ENCODE measurements at places on chromosomes 4 and X. TPM values are rescaled to one million over a fixed set of nuclear protein-coding genes. Genes with fewer than 3 reads are reported as not detected.

The PPP1R2C gene
- total RNA-seq: not detected

The ADH1B gene
- total RNA-seq: not detected

The CCDC149 gene
- total RNA-seq: 5.8 TPM

The DUX4 gene
- total RNA-seq: not detected

The RAB41 gene
- not detected for total RNA-seq

The NPY2R gene
- total RNA-seq: 0.14 TPM

The TMPRSS11F gene
- total RNA-seq: not detected

The CCDC120 gene
- total RNA-seq: 13.0 TPM

The AVPR2 gene
- total RNA-seq: not detected

The MAGEA12 gene
- total RNA-seq: not detected

The SATL1 gene
- 0.21 TPM for total RNA-seq

- DNase-seq: no peak
Measured at GRCh38 chr4:183589461-183590099, 69.4 kb downstream of the RWDD4 start.

DNA sequence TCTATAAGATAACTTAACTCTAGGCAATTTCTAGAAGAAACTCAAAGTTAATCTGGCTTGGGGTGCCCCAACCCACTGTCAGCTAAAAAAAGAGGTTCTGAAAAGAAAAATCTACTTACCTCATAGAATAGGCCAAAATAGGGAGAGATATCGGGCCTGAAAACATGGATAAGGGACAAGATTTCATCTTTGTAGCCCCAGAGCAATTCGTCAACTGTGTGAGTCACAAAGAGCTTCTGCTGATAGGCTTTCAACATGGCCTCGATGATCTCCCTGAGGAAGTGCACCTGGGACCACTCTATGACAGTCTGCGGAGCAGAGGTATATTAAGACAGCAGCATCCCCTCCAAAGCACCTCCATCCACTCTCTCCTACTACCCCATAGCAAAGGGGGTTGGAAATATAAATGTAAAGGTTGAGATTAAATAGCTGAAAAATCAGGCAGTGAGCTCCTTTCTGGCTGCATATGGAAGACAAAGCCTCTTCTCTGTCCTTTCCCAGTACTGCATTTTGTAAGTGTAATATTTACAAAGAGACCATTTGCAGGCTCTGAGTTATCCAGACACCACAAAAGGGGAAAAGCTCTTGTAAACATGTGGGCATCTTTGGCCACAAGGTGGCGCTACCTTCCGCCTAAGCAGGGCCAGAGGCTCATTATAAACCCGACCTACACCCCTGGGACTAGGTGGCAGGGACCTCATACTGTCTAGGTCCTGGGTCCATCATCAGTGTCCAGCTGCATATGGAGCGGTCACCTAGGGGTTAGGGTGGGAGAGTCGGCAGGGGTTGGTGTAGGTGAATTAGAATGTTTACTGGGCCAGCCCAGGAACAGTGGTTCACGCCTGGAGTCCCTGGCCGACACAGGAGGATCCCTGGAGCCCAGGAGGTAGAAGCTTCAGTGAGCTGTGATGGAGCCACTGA is 31.5 kb upstream of the NUP54 start:
- DNase-seq: peak; percentile 95

- DNase-seq: no peak
Measured at GRCh38 chr4:14131335-14131734, 503.8 kb upstream of the BOD1L1 start.

- no peak for DNase-seq
Measured at GRCh38 chrX:24702362-24703184, 8.9 kb downstream of the POLA1 start.

DNA sequence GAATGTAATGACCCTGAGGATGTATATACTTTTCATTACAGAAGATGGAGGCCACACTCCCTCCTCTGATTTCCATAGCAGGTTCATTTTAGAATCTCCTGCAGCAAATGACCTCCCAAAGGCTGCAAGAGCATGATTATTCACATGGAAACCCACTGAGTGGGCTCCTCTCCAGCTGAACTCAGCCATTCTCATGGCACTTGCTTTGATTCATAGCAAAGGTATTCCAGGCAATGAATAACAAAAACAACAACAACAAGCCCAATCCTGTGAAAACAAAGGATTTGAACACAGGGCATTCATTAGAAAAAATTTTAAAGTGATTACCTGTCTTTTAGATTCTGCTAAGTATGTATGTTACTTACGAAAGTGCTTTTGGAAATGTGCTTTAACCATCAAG is 894.0 kb upstream of the FRG1 start:
- peak; percentile 71 for DNase-seq

DNA sequence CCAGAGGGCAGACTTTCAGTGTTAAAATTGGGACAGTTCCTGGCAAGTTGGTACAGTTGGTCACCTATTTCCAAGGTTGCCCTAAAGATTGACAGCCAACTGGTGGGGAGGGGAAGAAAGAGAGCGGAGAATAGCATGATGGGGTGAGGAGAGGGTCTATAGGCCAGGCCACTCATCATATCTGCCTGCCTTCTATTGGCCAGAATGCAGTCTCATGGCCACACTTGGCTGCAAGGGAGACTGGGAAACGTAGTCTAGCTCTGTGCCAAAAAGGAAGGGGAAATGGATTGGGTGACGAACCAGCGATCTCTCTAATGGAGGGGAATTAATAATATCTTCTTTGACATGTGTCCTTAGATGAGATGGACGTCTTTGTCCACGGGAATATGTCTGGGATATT is 197.4 kb upstream of the ATP6AP2 start:
- DNase-seq: peak; percentile 59

GRCh38 chr4:184248216-184248615 is 30.5 kb upstream of the ENPP6 start:
- no peak for DNase-seq

DNA sequence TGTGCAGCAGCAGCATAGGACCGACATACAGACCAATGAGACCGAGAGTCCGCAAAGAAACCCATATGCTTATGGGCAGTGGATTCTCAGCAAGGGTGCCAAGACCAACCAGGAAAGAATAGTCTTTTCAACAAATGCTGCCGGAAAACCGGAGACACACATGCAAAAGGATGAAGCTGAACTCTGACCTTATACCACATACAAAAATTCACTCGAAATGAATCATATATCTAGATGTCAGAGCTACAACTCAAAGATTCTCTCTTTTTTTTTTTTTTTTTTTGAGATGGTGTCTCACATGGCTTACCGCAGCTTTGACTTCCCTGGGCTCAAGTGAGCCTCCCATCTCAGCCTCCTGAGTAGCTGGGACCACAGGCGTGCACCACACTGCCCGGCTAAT is 16.0 kb upstream of the MXD4 start:
- DNase-seq: no peak

DNA sequence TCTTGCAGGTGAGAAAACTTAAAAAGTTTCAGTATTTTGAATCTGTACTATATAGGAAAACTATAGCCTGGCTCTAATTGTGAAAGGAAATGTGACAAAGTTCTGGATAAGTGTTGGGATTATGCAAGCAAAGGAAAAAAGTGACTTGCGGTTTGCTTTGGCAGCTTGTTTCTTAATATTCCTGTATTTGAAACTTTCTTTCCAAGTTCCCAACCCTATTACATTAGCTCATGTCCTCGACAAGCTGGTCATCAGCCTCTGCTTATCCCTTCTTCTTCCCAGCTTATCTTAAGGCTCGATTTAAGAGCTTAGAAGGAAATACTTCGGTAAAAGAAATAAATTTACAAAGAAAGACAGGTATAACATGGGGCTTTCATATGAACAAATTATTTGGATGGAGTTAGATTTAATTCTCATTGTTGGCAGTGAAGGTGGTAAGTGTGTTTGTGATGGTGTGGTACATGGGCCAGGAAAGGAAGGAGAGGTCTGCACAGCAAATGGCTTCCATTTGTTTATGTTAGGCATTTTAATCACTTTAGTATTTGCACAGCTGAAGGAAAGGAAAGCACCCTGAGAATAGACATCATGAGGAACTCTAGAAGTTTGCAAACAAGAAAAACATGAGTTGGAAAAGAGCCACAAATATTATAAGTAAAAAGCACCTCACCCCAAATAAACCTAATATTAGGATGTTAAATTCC is 5.1 kb upstream of the MYOZ2 start:
- DNase-seq: no peak

DNA sequence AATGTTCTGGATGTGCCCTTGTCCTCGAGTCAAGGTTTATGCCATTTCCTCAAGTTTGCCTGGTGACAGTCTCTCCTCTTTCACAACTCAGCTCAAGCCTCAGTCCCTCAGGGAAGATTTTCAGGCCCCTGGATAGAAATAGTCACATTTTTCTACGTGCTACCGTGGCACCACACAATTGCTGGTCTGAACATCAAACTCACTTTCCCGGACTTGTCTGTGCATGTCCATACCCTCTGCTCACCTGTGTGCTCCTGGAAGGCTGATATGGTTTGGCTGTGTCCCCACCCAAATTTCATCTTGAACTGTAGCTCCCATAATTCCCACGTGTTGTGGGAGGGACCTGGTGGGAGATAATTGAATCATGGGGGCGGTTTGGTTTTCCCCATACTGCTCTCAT is 129.7 kb downstream of the HS3ST1 start:
- no peak for DNase-seq

DNA sequence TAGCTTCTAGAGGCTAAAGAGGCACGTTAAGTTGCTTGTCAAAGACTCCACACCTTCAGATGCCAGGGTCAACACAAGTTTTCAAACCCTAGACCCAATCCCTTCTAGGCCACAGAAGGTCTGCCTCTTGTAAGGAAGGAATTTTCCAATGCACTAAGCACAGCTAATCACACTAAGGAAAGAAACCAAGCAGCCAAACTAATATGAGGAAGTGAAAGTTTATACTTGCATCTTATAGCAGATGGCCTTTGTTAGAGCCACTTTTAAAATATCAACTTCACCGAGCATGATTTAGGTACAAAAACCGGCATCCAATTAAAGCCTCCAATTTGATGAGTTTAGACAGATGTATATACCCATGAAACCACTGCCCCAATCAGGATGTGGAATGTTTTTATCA is 9.9 kb downstream of the FHL1 start:
- no peak for DNase-seq

DNA sequence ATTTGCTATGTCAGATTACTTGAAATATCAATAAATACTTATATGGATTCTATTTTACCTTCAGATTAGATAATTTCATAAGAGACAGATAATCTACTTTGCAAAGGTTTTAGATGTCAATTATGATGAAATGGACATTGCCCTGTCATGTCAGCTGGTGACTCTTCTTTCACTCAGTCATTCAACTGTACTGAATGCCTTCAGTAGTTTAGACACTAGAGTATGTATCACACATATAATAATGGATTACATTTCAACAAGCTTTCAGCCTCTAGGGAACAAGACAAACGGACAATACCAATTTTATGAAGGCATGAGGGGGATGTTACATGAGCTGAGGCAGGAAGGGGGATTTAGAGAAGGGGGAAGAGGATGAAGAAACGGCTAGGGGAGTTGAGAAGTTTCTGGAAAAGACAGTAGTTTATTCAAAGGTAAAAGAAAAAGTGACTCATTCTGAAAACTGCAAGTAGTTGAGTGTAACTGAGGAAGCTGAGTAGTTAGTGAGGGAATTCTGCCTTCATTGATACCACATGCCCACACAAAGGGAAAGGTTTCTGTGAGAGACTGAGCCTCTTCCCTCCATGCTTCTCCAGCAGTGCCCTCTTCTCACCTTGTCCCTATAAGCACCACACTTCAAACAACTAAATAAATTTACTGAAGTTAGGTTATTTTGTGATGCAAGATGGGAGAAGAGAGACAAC is 25.7 kb downstream of the SLC9B2 start:
- DNase-seq: no peak

Measured in endodermal cell (in vitro differentiated cells).